Astrocyte (in vitro differentiated cells and primary cell): ENCODE measurements at places on chromosomes 12 and 14. TPM values are rescaled to one million over a fixed set of nuclear protein-coding genes. Genes with fewer than 3 reads are reported as not detected.

ADGRD1 gene
- total RNA-seq, result 3.0 and 3.9 TPM in 2 replicates

RAB15 gene
- total RNA-seq, result 32.1 and 36.3 TPM in 2 replicates

RPL10L gene
- total RNA-seq, result not detected in 2 replicates

OR6S1 gene
- not detected in 2 replicates for total RNA-seq

- no peaks in the 10 kb centered on the region for H3K36me3 ChIP-seq
- no peak overlapping the region for H3K27ac ChIP-seq
Observed at GRCh38 chr14:20734430-20734806, 11.3 kb upstream of the EDDM3A start.
